Kidney tubule cell (primary cell): ENCODE measurements at places on chromosomes 1 and 21.

GRCh38 chr1:241331328-241332036, 25.5 kb downstream of the RGS7 start:
- DNase-seq = no peak

DNA sequence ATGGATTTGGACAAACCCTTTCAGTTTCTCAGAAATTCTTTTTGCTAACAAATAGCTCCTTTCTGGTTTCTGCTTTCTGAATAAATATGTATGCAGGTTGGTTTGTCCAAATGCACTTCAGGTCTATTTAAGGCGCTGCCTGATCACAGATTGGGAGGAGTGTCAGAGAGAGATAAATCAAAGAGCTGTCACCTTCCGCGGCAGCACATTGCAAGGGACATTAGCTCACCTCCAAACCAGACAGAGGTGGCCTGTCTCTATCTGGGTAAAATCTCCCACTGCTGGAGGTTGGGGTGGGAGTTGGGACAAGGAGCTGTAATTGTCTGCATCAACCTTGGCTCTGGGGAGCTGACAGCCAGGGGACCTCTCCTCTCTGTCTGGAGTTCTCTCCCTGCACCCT, 25.2 kb downstream of the PRAMEF20 start:
- no peak for DNase-seq

GRCh38 chr1:244732851-244733450, 80.0 kb downstream of the DESI2 start:
- DNase-seq = no peak

DNA sequence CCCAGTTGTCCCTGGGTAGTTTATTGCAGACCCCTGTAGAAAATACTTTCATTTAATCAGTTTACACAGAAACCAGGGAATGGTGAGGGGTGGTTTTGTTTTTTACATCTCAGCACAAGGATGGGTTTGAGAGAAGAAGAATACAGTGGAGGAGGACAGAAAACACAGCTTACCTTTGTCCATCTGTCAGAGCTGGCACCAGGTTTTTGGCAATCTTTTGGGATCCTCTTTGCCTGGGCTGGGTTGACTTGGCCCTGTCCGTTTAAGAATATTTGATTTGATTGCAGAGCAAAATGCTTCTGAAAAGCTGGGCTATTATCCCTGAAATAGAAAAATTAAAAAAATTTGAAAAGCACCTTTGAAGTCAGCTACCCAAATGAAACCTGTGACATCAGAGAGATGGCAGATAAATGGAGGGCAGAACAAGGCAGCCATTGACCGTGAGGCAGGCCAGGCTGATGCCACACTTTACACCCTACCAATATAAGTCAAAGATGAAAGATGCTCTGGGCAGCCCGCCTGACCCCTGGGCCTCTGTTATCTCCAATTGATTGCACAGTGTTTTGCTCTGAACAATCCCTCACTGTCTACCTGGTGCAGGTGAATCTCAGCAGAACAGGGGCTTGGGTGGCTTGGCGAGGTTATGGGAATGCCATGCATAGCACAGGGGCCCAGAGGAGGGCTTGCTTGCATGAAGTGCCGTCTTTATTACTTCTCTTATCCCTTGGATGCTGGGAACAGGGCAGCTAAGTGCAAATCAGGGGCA, 218.8 kb downstream of the LMX1A start:
- DNase-seq = no peak

- DNase-seq = peak; percentile 26
Observed at GRCh38 chr1:3727042-3727824, 25.0 kb upstream of the CCDC27 start.

GRCh38 chr1:150080784-150081183, 13.2 kb downstream of the VPS45 start:
- no peak for DNase-seq

DNA sequence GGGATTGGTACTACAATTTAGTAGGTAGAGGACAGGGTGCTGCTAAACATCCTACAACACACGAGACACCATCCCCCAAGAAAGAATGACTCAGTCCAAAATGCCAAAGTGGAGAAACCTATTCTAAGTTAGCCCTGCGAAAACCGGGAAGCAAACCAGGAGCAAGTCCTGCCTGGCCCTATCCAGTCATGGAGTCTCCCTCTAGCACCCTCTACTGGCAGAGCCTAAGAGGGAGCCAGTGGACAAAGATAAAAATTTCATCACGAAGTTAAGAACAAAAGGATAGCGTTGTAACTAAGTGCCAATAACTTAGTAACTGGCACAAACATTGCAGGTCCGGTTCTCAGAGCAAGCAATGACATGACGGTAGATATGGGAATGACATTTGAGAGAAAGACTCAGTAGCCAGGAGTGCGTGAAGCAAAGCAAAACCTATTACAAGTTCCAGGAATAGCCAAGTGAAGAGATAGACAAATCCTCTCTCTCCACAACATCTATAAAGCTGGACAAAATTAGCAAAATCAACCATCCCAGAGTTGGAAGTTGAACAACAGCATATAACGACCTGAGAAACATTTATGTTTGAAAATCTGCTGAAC, 383.5 kb downstream of the OMA1 start:
- DNase-seq = peak; percentile 76

GRCh38 chr1:44603718-44604117, 70.6 kb downstream of the TMEM53 start:
- no peak for DNase-seq

- DNase-seq = no peak
Observed at GRCh38 chr21:32312326-32312725, 13.7 kb downstream of the MRAP start.

DNA sequence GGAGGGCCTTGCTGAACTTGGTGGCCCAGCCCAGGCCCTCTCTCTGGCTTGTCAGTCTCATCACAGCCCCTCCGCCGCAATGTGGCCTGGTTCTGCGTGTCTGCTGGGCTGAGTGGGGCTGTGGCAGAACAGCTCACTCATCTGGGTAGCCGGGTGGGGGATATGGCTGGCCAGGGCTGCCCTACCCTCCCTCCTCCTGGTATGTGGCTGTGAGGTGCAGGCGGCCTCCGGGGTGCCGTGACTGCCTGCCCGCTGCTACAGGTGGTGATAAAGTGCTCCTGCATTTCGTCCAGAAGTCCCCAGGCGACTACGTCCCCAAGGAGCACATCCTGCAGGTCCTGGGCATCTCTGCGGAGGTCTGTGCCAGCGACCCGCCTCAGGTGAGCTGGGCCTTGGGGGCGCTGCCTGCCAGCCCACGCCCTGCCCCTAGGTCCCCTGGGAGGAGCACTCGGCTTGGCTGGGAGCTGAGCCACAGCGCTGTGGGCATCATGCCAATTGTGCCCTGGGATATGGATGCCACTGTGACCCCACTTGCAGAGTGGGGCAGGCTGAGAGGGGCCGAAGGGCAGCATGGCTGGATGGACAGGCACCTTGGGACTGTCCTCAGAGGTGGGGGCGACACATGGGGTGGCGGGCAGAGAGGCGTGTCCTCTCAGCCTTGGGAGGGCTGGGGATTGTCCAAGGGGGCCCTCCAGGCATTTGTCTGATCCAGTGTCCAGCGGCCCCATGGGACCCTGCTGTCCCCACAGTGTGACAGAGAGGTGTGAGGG, 2.3 kb downstream of the PRXL2B start:
- no peak for DNase-seq

DNA sequence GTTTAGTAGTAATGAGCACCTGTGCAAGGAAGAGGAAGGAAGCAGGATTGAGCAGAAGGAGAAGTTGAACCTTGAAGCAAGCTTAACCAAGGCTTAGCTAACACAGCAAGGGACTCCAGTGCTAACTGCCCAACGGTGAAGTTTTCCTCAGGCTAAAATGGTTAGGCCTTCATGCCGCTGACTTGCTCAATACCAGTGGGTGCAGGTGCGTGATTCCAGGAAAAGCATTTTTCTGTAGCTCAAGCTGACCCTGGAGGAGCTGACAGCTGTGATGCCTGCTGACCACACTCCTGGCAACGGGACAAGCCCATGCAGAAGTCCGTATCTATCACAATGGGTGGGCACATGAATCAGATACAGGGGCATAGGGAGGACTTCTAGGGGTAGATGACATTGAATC, 76.5 kb upstream of the FGGY start:
- no peak for DNase-seq

- DNase-seq = no peak
Observed at GRCh38 chr1:196590012-196590708, 18.1 kb downstream of the KCNT2 start.

DNA sequence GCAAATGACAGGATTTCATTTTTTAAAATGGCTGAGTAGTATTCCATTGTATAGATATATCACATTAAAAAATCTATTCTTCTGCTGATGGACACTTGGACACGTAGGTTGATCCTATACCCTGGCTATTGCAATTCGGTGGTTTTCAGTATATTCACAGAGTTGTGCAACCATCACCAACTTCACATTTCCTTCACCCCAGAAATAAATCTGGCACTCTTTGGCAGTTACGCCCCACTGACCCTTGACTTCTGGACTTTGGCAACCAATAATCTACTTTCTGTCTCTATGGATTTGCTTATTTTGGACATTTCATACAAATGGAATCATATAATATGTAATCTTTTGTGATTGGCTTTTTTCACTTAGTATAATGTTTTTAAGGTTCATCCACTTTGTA, 35.9 kb downstream of the MAP3K7CL start:
- DNase-seq = no peak

GRCh38 chr1:204464701-204465100, 29.9 kb downstream of the PIK3C2B start:
- no peak for DNase-seq

- no peak for DNase-seq
Observed at GRCh38 chr1:209619696-209620486, 32.3 kb downstream of the LAMB3 start.

DNA sequence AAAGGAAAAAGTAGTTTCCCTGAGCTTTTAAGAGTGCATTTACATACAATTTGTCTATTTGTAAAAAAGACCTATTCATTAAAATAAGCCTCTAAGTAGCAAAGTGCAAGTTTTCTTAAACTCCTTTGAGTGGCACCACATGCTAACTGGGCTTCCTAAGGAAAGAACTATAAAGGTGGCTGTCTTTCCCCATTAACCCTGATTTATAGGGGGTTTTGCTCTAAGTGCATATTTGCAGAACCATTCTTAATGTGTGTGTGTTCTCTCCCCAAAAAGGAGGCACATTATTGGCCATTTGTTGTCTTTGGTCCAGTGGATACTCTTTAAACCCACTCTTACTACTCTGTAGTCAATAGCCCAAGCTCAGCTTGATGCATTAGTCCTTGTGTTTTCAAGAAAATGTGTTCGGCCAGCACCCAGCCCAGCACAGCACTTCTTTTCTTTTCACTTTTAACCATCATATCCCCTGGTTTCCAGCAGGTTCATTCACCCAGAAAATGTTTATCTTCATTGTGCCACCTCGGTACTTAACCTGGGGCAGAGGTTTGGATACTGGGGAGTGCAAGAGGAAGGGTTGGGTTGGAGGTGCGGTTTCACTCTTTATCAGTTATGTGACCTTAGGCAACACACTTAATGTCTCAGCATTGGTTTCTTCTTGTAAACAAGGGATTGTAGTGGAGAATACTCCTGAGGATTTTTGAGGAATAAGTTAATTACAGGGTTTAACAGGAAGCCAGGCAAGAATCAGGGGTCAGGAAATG, 161.9 kb upstream of the UBE2U start:
- DNase-seq = no peak

GRCh38 chr1:149916898-149917252, 769 bp downstream of the SV2A start:
- no peak for DNase-seq

- no peak for DNase-seq
Observed at GRCh38 chr21:42546433-42546832, 32.8 kb downstream of the SLC37A1 start.

GRCh38 chr1:45373573-45373972, 33.3 kb upstream of the MUTYH start:
- DNase-seq = no peak

DNA sequence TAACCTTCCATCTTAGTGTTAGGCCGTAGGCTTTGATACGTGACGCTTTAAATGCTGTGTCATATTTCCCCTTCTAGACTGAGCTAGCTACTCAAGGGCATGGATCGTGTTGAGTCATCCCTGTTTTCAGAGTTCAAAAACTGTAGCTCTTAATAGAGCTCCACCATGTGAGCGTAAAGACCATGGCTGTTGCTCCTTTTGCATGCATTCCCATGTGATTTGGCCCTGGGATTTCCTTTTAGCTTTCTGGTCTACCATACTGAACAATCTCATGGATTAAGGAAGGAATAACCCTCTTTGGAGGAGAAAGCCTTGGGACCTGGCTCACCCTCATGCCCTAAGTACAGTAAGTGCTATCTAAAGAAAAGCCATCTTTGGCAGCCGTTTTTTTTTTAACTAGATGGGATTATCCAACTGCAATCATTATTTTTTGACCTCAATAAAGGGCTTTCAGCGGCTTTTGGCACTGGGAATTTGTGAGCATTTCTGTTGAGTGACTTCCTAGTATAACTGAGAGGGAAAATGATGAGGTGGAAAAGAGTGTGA, 76.6 kb downstream of the PLPP3 start:
- DNase-seq = peak; percentile 50

- no peak for DNase-seq
Observed at GRCh38 chr1:171819946-171820345, 21.4 kb upstream of the DNM3 start.

- no peak for DNase-seq
Observed at GRCh38 chr1:246825557-246826175, 101.5 kb downstream of the SCCPDH start.

- DNase-seq = peak; percentile 65
Observed at GRCh38 chr1:6497215-6497866, 5.9 kb upstream of the PLEKHG5 start.

GRCh38 chr1:174273776-174274175, 114.5 kb downstream of the RABGAP1L start:
- DNase-seq = no peak

DNA sequence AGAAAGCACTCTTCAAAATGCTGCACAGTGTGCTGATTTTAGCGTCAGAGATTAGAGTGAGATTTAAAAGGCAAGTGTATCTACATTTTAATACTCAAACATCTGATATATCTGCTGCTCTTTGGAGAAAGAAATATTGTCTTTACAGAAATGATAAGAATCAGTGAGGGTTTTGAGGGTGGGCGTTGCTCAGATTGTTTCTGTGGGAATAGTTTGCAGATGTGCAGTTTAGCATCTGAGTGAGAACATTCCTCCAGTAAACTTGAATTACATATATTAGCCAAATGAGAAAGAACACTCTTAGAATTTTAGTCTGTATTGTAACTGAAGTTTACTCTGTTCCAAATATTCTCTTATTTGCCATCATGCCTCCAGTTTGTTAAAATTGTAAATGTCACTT, 549.2 kb downstream of the NEGR1 start:
- no peak for DNase-seq

DNA sequence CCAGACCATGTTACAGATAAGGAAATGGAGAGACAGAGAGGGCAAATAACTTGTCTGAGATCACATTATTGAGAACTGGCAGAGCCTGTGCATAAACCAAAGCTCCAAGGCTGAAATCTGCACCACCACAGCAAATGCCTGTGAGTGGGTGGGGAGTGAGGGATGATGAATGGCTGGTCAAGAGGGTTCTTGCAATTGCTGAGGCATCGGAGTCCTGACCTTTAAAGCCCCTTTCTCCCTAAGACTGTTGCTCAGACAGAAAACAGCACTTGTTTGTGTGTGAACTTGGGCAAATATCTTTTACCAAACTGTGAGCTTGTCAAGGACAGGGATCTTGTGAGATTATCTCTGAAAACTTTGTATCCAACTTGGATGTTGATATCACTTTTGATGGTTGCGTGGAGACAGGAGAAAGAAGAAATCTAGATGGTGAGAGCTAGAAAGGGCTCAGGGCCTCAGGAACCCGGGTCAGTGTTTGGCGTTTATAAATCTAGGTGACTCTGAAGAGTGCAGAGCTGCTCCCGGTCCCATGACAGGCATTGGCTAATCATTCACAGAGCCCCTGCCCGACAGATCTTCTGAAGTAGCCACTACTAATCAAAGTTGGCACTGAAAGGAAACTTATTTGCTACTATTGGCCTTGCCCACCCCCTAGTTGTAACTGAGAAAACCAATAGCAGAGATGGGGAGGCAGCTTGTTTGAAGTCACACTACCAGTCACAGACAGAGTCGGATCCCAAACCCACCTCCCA, 122.3 kb downstream of the FOXD2 start:
- peak; percentile 63 for DNase-seq
